ENCODE measurements at places on chromosomes 5 and 9.

DNA sequence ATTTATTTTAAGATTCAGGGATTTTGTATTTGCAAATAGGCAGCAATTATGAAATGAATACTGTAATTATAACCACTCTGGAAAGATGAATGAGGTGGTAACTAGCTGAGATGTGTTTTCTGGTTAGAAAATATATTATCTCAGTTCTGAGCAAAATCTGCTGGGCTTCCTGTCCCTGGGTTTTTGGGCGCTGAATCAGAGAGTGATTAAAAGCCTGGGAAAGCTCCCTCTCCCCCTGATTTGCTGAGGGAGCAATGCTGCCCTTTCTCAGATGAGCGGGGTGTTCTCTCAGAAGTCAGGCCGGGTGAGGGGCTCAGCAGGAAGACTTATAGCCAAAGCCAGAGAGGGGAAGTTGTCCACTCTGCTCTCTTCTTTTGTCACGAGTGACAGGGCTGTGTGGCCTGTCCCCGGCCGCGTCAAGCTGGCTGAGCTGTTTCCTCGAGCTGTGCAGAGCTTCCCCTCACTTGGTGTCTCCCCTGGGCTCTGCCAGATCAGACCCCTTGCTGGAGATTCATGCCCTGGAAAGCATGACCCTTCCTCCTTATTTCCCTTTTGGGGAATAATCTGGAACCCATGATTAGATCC lies 39.8 kb upstream of the PITX1 start:
- no peak for DNase-seq

- DNase-seq = no peak
Measured at GRCh38 chr9:13814647-13815400, 499.1 kb downstream of the NFIB start.

GRCh38 chr9:34310215-34310614 lies 18.9 kb downstream of the KIF24 start:
- no peak for DNase-seq

DNA sequence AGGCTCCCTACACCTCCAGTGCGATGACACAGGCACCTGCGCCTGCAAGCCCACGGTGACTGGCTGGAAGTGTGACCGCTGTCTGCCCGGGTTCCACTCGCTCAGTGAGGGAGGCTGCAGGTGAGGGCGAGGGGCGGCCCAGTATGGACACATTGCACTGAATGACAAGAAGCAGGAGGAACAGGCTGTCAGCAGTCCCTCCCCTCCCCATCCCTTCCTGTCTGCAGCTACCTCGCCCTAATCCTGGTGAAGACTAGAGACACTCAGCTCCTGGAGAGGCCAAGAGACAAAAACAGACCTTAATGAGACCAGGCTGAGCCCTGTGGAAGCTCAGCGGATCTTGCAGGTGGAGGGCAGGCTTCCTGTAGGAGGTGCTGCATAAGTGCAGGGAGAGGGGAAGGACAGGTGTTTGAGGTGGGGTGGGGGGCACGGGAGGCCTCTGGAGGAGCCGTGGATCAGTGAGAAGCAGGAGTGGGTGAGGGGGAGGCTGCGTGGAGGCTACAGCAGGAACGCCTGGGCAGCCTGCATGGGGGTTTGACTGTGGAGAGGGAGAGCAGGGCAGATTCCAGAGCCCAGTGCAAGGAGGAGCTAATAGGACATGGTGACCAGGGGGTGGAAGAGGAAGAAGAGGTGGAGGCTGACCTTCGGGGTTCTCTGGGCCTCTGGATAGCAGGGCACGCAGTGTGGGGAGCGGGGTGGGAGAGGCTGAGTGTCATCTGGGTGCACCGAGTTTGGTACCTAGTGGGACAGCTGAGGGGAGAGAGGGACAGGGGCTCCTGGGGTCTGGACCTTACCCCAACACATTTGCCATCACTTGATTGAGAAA lies 30.4 kb downstream of the LAMC3 start:
- no peak for DNase-seq

GRCh38 chr9:23850690-23851629 lies 24.9 kb upstream of the ELAVL2 start:
- no peak for DNase-seq

DNA sequence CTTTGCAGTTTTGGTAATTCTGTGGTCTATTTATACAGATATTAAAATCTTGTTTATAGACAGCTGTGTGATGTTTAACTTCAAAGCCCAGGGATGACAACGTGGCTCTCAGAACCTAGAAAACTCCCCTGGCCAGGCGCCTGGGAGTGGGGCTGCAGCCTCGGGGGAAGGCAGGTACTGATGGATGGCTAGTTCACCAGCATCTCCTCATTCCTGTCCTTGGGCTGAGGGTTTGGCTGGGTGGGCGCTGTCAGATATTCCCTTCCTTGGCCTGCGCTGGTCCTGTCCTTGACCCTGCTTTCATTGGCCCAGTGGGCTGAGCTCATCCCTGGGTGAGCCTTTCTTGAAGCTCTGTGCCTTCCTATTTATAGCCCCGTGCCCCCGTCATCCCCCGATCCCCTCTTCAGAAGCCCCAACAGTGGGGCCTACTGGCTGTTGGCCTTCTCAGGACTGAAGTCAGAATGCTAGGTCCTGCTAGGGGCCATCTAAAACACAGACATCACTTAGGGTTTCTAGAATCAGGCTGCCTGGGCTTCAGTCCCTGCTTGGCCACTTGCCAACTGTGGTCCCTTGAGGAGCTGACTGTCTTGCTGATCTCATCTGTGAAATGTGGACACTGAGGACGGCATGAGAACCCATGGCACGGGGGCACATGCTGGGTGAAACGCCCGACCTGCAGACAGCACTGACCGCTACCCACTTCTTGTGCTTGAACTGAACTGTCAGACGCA lies 20.9 kb downstream of the SH3GLB2 start:
- no peak for DNase-seq

DNA sequence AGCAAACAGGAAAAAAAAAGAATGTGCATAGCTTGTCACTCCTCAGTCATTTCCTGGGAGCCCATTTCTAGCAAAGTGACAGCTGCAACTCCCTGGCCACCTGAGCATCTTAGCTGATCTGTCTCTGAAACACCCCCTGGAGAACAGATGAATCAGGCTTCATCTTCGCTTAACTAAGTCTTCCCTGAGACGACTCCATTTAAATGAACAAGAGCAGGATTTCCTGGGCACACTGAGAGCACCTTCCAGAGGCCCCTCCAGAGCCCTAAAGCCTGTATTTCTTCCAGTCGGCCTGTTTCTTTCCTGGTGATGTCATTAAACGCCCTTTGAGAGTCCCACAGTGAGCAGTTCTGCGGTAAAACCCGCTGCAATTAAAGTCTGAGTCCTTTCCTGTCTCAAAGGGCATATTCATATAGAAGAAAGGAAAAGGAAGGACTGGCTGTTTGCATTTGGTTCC lies 13.9 kb downstream of the TGFBI start:
- DNase-seq = no peak

GRCh38 chr5:96093340-96093739 lies 131.7 kb upstream of the ELL2 start:
- DNase-seq = no peak

- no peak for DNase-seq
Measured at GRCh38 chr9:124680714-124681390, 90.3 kb downstream of the NR6A1 start.

DNA sequence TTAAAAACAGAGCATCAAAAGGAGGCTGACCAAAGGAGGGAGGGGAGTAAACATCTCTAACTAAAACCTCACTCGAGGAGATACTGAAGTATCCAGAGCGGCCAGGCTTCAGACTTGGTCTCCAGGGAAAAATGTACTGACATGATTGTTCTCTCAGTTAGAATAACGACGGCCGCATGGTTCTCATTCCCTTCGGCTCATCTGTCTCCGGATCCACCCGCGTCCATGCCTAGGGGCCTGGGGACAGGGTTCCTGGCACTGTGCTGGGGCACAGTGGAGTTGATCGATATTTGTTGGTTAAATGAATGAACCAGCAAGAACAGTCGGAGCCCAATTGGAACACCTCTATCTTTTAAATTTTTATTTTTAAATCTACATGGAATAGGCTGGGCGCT lies 167.1 kb upstream of the PHYKPL start:
- DNase-seq = no peak

DNA sequence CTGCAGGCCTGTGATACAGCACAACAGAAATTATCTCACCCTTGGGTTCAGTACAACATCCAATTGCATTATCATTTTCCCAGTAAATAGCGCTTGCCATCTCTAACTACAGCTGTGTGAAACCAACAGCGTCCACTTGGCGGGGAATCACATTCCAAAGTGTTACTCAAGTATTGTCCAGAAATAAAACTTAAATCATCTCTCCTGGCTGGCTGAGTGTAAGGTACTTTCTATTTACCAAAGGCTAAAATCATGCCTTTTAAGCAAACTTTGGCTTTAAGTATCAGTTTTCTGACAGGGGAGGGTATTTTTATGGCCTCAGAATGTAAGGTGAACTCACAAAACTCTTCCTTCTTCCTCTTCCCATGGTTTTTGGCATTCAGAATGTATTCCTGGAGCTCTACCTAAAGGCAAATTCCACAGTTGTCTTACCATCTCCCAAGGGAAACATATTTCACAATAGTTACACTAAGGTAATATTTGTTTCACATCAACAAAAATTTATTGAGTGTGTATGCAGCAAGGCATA lies 205.6 kb upstream of the MPDZ start:
- no peak for DNase-seq

- no peak for DNase-seq
Measured at GRCh38 chr5:39167141-39167971, 52.0 kb downstream of the FYB1 start.

GRCh38 chr9:81573415-81574321 lies 115.7 kb downstream of the TLE1 start:
- no peak for DNase-seq

DNA sequence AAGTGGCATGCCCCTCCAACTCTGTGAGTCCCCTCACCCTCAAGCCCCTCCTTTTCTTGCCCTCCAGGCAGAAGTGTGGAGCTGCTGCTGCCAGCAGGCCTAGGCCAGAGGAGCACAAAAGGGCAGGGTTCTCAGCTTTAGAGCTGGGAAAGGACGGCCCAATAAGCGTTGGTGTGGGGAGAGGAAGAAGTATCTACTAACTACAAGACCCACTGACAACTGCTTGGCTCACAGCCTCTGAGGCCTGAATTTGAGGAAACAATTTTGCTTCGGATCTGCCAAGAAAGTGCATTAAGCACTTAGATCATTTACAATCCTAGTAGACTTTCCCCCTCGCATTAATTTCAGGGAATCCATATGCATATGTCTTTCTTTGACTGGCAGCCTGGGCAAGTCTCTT lies 179.4 kb downstream of the SNX18 start:
- DNase-seq = no peak

DNA sequence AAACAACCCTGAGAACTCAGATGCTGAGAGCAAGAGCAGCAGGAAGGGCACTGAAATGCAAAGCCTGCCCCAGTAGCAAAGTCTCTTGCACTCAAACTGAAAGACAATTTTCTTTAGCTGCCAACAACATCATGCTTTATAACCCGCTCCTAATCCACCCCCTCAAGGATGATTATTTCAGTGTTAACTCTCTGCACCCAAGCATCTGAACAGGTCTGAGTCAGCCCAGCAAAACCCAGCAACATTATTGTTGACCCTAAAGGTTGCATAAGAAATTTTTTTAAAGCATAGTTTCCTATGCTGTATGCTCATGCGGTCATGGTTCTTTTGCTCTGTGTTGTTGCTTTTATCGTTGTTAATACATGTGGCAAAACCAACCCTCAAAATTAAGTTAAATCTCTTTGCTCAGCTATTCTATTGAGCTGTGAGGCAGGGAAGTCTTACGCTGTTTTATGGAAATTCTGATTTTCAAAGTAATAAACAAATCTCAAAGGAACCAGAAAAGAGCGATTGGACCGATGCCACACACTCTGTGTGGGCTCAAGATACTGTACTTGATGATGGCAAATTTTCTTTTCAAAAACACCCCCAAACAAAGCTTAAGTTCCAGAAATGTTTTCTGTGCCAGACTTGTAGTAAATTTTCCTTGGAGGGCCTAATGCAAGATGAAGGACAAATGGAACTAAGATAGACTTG lies 440.6 kb upstream of the MPDZ start:
- DNase-seq = no peak

DNA sequence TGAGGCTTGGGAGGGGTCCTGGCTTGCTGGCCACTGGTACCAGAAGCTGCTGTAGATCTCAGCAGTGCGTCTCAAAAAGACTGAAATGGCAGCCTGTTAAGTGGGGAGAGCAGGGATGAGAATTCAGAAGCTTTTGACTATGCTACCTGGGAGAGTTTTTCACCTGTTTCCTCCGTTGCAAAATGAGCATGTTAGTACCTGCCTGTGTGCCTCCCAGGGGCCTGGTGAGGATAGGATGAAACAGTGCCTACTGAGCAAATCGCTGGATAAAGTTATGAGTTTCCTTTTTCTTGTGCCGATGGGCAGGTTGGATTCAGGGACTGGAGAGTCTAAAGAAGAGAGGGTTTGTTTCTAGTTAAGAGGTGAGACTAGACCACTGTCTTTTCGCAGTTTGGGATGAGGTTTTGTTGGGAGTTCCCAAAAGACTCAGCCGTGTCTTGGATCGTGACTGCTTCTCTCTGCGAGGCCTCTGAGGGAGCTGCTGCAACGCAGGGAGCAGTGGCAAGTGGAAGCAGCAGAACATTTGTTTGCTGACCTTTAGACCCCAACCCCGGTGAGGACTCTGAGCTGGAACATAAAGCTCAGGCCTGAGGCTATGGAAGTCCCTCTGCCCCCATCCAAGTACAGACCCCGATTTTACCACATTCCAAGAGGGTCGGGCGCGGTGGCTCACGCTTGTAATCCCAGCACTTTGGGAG lies 1.4 kb downstream of the RALGPS1 start:
- DNase-seq = no peak

GRCh38 chr5:177455661-177456590 lies 9.3 kb downstream of the PRR7 start:
- peak; percentile 96 for DNase-seq

DNA sequence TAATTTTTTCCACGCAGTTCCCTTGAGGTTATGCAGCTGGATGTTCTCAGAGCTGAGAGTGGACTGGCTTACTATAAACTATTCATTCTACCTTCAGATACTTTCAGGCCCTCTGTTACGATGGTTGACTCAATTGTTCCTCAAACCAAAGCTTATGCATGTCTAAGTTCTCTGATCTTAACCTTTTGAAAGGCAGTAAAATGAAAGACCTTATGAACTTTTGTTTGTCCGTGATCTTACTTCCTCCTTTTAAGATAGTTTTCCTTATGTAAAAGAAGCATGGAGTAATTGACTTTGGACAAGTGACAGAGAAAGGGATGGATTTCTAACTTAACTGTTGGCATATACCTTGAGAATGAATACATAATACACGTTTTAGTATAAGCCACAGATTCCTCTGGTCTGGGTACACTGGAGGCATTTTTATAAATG lies 575.7 kb downstream of the PDE4D start:
- no peak for DNase-seq

DNA sequence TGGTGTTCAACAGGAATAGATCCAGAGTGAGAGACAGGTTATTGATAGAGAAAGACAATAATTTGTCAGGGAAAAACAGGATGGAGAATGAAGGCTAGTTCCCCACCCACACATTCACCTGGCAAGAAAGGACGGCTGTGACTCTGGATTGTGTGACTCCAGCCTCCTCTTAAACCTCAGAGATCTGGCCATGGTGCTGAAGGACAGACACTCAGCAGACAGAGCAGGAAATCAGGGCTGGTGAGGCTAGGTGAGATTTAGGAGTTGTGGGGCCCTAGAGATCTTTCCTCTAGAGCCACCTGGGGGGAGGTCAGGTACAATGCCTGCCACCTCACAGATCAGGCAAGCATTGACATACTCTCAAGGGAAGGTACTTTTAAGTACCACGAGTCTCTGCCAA lies 15.2 kb downstream of the OR1B1 start:
- DNase-seq = no peak
